ENCODE measurements at places on chromosomes 16 and 17. TPM values are rescaled to one million over a fixed set of nuclear protein-coding genes. Genes with fewer than 3 reads are reported as not detected.
A peak's percentile ranks its signal among the peaks of the same experiment; 100 is the strongest.

DNAH9 gene
- total RNA-seq, result 0.92 TPM

GRCh38 chr16:50006964-50007363 is 18.1 kb upstream of the CNEP1R1 start:
- no peaks in the 10 kb centered on the region for H3K27me3 ChIP-seq
- no peaks in the 10 kb centered on the region for H3K4me1 ChIP-seq
- H3K36me3 ChIP-seq, result no peaks in the 10 kb centered on the region
- no peak overlapping the region for H3K27ac ChIP-seq

DNA sequence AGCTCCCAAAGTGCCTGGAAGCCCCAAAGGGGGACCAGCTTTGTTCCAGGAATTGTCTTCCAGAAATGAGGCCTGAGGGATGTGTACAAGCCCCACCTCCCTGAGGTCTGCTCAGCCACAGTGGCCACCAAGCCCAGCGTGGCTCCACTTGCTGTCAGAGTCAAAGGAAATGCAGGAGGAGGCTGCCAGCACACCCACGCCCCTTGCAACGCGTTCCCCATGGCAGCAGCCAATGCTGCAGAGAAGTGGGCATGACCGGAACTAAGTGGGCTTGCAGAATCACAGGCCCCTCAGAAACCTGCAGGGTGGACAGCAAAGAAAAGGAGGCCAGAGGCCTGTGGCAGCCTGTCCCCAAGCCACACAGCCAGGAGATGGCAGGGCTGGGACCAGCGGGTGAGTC is 320.8 kb downstream of the FOXL1 start:
- no peak for DNase-seq
- H3K27ac ChIP-seq, result no peak overlapping the region
- no peaks in the 10 kb centered on the region for H3K36me3 ChIP-seq
- no peaks in the 10 kb centered on the region for H3K4me1 ChIP-seq
- no peaks in the 10 kb centered on the region for H3K27me3 ChIP-seq
- no peak overlapping the region for H3K4me3 ChIP-seq

GRCh38 chr16:4373909-4374742 is 2.5 kb downstream of the VASN start:
- H3K4me3 ChIP-seq, result peak overlapping the region; percentile 67
- peaks cover 96% of the 10 kb centered on the region for H3K4me1 ChIP-seq
- H3K27me3 ChIP-seq, result no peaks in the 10 kb centered on the region
- DNase-seq, result peak; percentile 89
- H3K36me3 ChIP-seq, result no peaks in the 10 kb centered on the region
- H3K27ac ChIP-seq, result peak overlapping the region; percentile 92

TTYH2 gene
- total RNA-seq, result 2.4 TPM

GRCh38 chr17:10775058-10775457 is 28.8 kb downstream of the TMEM238L start:
- no peaks in the 10 kb centered on the region for H3K36me3 ChIP-seq
- no peak for DNase-seq
- no peak overlapping the region for H3K27ac ChIP-seq
- H3K27me3 ChIP-seq, result no peaks in the 10 kb centered on the region

DNA sequence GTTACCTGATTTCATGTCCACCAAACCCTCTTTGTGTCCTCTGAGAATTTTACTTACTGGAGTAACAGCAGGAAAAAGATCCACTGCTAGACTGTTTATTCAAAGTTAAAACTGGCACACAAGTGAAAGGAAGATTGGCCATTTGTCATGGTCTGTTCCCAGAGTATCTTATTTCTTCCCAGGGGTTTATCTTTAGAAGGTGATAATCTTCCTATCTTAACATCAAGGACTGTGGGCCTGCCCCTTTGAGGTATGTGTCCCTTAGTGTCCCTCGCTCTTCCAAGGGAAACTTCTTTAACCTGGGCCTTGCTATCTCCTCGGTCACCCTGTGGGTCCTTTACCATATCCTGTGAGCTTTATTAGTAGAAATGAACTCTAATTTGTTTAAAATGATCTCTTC is 49.7 kb downstream of the ARHGAP44 start:
- no peaks in the 10 kb centered on the region for H3K4me1 ChIP-seq
- H3K4me3 ChIP-seq, result no peak overlapping the region
- DNase-seq, result no peak
- no peak overlapping the region for H3K27ac ChIP-seq

DNA sequence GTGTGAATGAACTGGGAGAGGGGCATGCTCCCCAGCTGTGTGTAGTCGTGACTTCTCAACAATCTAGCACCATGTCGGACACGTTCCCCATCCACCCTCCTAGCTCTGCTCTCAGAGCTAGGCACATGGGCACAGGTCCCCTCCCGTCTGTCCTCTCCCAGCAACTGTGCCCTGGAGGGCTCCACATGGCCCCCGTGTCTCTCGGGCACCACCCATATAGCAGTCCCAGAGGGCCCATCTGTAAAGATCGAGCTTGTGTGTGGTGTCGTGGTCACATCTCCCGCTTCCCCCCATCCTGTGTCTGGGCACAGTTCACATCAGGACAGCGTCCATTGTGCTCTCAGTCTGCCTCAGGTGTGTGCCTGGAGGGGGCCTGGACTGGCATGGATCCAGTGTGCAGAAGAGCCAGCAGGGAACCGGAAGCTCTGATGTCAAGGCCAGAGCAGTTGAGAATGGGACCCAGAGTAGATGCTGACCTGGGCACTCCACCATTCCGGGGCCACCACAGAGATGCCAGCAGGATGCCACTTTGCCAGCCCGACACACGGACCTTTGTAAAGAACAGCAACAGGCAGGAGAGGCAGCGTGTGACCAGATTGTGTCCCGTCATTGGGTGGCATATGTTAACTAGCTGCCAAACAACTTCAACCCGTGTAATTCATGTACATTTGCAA is 55.7 kb downstream of the MARF1 start:
- H3K27me3 ChIP-seq, result no peaks in the 10 kb centered on the region
- no peak overlapping the region for H3K4me3 ChIP-seq
- H3K4me1 ChIP-seq, result peaks cover 29% of the 10 kb centered on the region
- H3K27ac ChIP-seq, result no peak overlapping the region

LITAFD gene
- total RNA-seq, result not detected

DNA sequence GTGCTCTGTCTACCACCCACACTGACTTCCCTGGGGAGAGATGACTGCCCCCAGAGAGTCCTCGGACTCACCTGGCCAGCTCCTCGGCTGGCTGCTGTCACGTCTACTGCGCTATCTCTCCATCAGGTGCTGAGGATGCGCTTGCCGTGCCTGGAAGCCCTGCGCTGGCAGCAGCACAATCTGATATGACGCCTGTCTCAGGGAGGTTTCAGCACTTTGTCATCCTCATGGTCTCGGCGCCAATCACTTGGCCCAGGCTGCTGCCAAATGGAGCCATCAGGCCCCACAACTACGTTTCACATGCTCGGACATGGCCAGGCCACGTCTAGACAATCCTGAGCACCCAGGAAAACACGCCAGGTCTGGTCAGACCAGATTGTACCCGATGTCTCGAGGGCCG is 46.7 kb downstream of the FOXL1 start:
- no peaks in the 10 kb centered on the region for H3K4me1 ChIP-seq
- H3K27ac ChIP-seq, result no peak overlapping the region
- no peaks in the 10 kb centered on the region for H3K36me3 ChIP-seq
- no peak overlapping the region for H3K4me3 ChIP-seq

DNA sequence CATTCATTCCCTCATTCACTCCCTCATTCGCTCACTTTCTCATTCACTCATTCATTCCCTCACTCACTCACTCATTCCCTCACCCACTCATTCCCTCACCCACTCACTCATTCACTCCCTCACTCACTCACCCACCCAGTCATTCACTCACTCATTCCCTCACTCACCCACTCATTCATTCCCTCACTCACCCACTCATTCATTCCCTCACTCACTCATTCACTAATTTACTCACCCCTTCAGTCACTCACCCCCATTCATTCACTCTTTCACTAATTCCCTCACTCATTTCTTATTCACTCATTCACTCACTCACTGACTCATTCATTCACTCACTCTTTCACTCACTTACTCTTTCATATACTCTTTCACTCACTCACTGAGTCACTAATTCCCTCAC is 303.1 kb downstream of the C16orf95 start:
- no peaks in the 10 kb centered on the region for H3K36me3 ChIP-seq
- no peak overlapping the region for H3K4me3 ChIP-seq
- H3K4me1 ChIP-seq, result no peaks in the 10 kb centered on the region
- H3K27ac ChIP-seq, result no peak overlapping the region
- H3K27me3 ChIP-seq, result no peaks in the 10 kb centered on the region

DNA sequence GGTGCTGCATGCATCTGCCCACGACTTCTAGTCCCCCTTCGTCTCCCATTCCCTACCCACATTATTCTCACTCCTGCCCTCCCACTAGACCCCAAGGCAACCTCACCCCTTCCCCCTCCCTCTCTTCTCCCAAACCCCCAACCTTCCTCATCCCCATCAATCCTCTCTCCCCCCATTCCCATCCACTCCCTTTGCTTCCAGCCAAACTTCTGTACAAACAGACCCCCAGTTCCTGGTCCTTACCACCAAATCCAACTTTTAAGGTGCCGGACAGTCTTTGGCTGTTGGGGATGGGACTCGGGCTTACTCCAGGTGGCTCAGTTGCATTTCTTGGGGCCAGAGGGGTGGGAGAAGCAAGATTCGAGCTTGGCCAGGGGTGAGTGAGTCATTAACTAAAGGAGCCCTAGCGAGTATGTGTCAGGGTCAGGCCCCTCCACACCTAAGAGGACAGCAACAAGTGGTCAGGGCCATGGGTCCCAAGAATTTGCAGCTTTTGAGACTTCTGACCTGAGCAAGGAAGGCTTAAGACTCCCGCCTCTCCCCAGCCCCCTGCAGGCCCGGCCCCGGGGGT is at the start of gene SLC38A8:
TSS of gene SLC38A8 (minus strand) at position 488 of the 571 bp plus-strand sequence. CDS start 638 bp downstream, outside the sequence.
- H3K27ac ChIP-seq, result no peak within 1 kb of the TSS
- no peaks in the 10 kb centered on the region for H3K27me3 ChIP-seq
- DNase-seq, result no peak
- no peak within 1 kb of the TSS for H3K4me3 ChIP-seq
- H3K4me1 ChIP-seq, result peaks cover 7% of the 10 kb centered on the region

B9D1 gene
- total RNA-seq, result 12.2 TPM

DNA sequence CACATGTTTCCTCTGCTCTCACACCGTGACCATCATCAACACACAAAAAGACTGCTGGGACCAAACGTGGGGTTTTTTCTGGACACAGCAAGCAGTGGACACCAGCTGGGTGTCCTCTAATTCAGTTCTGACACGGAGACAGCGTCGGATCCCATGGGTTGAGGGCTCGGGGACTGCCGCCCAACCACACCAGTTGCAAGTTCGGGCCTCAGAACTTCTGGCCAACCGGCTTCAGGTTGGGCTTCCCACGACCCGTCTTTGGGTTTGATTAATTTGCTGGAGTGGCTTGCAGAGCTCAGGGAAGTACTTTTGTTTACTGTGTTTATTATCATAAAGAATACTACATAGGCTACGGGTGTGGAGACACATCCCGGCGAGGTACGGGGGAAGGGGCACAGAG is 97.8 kb downstream of the BANP start:
- H3K27ac ChIP-seq, result no peak overlapping the region
- H3K4me1 ChIP-seq, result no peaks in the 10 kb centered on the region
- no peak overlapping the region for H3K4me3 ChIP-seq
- DNase-seq, result no peak

GRCh38 chr17:54948380-54948779 is 20.1 kb downstream of the COX11 start:
- H3K27ac ChIP-seq, result no peak overlapping the region
- no peaks in the 10 kb centered on the region for H3K27me3 ChIP-seq
- no peak overlapping the region for H3K4me3 ChIP-seq

CDH11 gene
- 57.4 TPM for total RNA-seq

- DNase-seq, result peak; percentile 72
- no peak overlapping the region for H3K27ac ChIP-seq
- no peaks in the 10 kb centered on the region for H3K27me3 ChIP-seq
- H3K4me3 ChIP-seq, result peak overlapping the region; percentile 12
- H3K36me3 ChIP-seq, result peaks cover 3% of the 10 kb centered on the region
- H3K4me1 ChIP-seq, result peaks cover 23% of the 10 kb centered on the region
Observed at GRCh38 chr17:74199306-74200092, 4.0 kb upstream of the RPL38 start.

OR1A1 gene
- not detected for total RNA-seq

- peaks cover 12% of the 10 kb centered on the region for H3K4me1 ChIP-seq
- no peaks in the 10 kb centered on the region for H3K27me3 ChIP-seq
- no peak overlapping the region for H3K4me3 ChIP-seq
- DNase-seq, result peak; percentile 63
- H3K27ac ChIP-seq, result no peak overlapping the region
Observed at GRCh38 chr17:81253358-81254131, 14.4 kb downstream of the NDUFAF8 start.

- H3K4me3 ChIP-seq, result no peak overlapping the region
- H3K27me3 ChIP-seq, result no peaks in the 10 kb centered on the region
- H3K36me3 ChIP-seq, result no peaks in the 10 kb centered on the region
- peak; percentile 37 for DNase-seq
- no peaks in the 10 kb centered on the region for H3K4me1 ChIP-seq
Observed at GRCh38 chr17:32302860-32303649, 37.4 kb downstream of the RHBDL3 start.

GRCh38 chr17:31926100-31926729 is 10.6 kb upstream of the SUZ12 start:
- no peak for DNase-seq
- no peaks in the 10 kb centered on the region for H3K4me1 ChIP-seq
- no peak overlapping the region for H3K27ac ChIP-seq
- no peak overlapping the region for H3K4me3 ChIP-seq
- no peaks in the 10 kb centered on the region for H3K36me3 ChIP-seq
- H3K27me3 ChIP-seq, result no peaks in the 10 kb centered on the region

PIK3R6 gene
- total RNA-seq, result 4.2 TPM

- no peak overlapping the region for H3K27ac ChIP-seq
- peak overlapping the region; percentile 57 for H3K4me3 ChIP-seq
- no peaks in the 10 kb centered on the region for H3K27me3 ChIP-seq
- peaks cover 68% of the 10 kb centered on the region for H3K4me1 ChIP-seq
- no peak for DNase-seq
Observed at GRCh38 chr16:29812754-29813643, 1.0 kb downstream of the PRRT2 start.

CRK gene
- total RNA-seq, result 59.5 TPM

FBXO39 gene
- not detected for total RNA-seq

MCRIP2 gene
- 36.7 TPM for total RNA-seq

GRCh38 chr16:89113152-89113547 is 19.5 kb downstream of the ACSF3 start:
- no peak overlapping the region for H3K4me3 ChIP-seq
- H3K27ac ChIP-seq, result no peak overlapping the region
- DNase-seq, result peak; percentile 25
- peaks cover 4% of the 10 kb centered on the region for H3K4me1 ChIP-seq
- peaks cover 78% of the 10 kb centered on the region for H3K36me3 ChIP-seq

DNA sequence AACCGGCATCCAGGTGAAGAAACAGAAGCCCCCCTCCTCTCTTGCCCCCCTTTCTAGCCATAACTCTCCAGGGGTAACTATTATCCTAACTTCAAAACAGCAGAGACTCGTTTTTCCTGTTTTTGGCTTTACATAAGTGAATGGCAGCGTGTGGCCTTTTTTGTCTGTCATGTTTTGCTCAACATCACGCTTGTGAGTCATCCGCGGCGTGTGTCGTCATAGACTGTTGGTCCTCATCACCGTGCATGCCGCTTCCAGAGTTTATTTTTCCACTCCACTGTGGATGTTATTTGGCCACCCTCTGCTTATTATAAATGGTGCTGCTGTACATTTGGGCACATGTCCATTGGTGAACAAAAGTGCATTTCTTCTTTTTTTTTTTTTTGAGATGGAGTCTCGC is 52.6 kb downstream of the ERN1 start:
- no peak overlapping the region for H3K4me3 ChIP-seq
- peak; percentile 87 for DNase-seq
- H3K4me1 ChIP-seq, result peaks cover 46% of the 10 kb centered on the region
- H3K27me3 ChIP-seq, result no peaks in the 10 kb centered on the region
- peak overlapping the region; percentile 74 for H3K27ac ChIP-seq

MT1X gene
- total RNA-seq, result 182 TPM

KRT39 gene
- not detected for total RNA-seq

- H3K27me3 ChIP-seq, result no peaks in the 10 kb centered on the region
- no peaks in the 10 kb centered on the region for H3K36me3 ChIP-seq
- H3K4me1 ChIP-seq, result peaks cover 29% of the 10 kb centered on the region
- no peak overlapping the region for H3K27ac ChIP-seq
Observed at GRCh38 chr17:7281953-7282751, 634 bp downstream of the SLC2A4 start.

CSH1 gene
- total RNA-seq, result not detected

All from upper lobe of left lung (tissue), 6 donors.